ENCODE measurements at places on chromosomes 16 and 17.
A peak's percentile ranks its signal among the peaks of the same experiment; 100 is the strongest.

- peak; percentile 34 for DNase-seq
Observed at GRCh38 chr17:27569257-27569722, 61.7 kb upstream of the LGALS9 start.

- no peak for DNase-seq
Observed at GRCh38 chr17:5561736-5562571, 22.4 kb downstream of the NLRP1 start.

DNA sequence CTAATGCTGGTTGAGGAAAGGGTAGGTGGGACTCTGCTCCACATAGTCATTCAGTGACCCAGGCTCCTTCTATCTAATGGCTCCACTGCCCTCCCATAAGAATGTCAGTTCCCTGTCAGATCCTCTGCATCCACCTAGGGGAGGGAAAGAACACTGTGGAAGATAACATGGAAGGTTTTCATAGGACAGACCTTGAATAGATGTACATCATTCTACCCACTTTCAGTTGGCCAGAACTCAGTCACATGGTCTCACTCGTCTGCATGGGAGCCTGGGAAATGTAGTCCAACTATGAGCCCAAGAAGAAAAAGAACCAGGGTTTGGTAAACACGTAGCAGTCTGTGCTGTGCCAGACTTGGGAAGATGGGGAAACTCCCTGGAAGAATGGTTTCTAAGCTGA is 27.1 kb upstream of the SCNN1B start:
- no peak for DNase-seq

DNA sequence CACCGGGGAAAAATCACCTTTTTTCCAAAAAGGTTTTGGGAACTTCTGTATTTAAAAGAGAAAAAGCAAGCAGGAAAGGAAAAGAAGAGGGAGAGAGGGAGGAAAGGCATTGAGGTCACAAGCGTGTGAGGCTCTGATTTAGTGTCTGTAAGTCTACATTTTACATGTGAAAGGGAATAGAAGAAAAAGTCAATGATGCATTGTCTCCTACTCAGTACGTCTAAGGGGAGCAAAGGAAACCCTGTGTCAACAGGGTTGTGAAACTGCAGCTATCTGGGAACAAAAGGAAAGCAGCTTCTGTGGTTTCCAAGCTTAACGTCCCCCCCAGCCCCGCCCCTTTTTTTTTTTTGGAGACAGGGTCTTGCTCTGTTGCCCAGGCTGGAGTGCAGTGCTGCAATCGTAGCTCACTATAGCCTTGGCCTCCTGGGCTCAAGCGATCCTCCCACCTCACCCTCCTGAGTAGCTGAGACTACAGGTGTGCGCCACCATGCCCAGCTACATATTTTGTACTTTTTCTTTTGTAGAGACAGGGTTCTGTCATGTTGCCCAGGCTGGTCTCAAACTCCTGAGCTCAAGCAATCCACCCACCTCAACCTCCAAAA is 1.8 kb upstream of the CDC42EP4 start:
- no peak for DNase-seq

GRCh38 chr17:60390925-60391470 is 935 bp downstream of the USP32 start:
- peak; percentile 56 for DNase-seq

- DNase-seq, result no peak
Observed at GRCh38 chr16:15498427-15499175, 64.2 kb downstream of the BMERB1 start.

DNA sequence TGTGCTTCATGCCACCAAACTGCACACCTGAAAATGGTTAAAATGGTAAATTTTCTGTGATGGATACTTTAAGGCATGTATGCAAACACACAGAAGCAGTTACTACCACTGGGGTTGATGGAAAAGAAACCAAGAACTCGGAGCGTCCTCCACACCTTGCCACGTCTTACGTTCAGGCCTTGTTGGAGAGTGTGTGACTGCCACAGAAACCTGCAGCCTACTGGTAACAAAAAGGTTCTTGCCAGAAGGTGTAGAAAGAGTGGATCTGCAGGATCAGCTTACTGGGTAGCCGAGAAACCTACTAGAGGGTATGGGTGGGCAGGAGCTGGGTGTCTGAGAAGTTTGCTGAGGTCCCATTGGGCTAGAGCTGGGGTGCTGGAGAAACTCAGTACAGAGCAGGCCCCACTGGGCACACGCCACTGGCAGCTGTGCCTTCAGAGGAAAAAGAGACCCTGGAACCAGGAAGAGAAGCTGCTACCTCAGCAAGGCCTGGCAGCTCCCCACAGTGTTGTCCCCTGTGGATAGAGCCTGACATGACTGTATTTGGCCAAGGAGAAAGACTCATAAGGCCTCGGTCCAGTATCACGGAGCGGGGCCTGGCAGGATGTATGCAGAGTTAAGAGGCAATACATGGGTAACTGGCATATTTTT is 204.6 kb downstream of the SEC14L1 start:
- DNase-seq, result no peak

GRCh38 chr17:42009170-42009569 is 8.1 kb downstream of the DNAJC7 start:
- peak; percentile 90 for DNase-seq

GRCh38 chr17:69117855-69118784 is 23.6 kb downstream of the ABCA6 start:
- no peak for DNase-seq

- no peak for DNase-seq
Observed at GRCh38 chr17:44996304-44996703, 28.2 kb upstream of the C1QL1 start.

DNA sequence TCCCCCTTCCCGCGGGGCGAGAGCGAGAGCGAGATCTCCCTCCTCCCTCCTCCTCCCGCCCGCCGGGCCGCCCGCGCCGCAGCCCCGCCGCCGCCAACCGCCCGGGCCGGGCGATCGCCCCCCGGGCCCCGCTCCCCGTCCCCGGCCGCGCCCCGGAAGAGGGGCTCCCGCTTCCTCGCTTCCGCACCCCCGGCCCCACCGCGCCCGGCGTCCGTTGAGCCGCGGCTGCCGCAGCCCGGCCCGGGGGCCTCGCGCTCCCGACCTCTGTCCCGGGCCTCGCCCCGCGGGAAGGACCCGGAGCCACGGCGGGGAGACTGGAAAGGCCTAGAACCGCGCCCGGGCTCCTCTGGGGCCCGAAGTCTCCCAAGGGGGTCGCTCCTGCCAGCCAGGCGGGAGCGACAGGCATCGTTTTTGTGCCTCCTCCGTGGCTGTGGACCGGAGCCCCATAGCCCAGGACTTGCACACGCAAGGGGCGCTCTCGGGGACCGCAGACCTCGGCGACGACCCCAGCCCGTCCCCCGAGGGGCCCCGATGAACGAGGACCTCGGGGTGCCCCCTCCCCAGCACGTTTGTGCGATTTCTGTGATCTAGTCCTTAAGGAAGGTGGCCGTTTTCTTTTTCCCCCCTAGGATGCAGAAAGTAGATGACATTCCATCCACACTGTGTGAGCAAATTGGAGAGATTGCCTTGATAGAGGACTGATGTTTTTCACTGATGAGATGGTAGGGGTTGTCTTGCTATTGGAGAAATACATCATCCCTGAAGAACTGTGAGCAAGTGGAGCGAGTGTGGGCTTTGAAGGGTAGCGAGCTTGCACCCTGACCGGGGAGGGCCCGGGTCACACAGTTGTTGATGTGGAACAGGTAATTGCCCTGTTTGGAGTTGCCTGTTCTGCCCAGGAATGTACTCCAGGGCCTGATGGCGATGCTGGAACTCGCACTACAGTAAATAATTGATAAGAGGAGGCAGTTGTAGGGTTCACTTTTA is 611 bp downstream of the BANP start:
- DNase-seq, result no peak

GRCh38 chr17:79986411-79987186 is 49.1 kb downstream of the TBC1D16 start:
- no peak for DNase-seq

GRCh38 chr16:58264961-58265479 is 29.8 kb downstream of the PRSS54 start:
- no peak for DNase-seq

GRCh38 chr16:23512168-23512695 is 1.9 kb upstream of the GGA2 start:
- no peak for DNase-seq

DNA sequence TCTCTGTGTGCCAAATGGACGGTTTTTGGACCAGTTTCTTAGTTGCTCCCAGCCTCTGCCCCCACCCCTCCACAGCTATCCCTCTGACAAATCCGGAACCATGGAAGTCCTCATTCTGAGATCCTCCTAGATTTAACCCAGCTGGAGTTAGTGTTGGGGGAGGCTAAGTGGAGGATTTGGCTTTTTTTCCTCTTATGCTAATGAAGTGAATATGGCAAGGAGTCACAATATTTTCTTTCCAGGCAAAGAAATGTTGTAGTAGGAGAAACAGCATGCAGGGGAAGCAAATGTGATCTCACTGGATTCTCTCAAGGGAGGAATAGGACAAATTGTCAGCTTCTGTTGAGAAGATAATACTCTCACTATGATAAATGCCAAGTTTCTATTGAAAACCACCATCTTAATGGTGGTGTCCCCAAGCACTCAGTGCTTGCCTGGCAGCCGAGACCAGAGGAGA is 159.5 kb downstream of the MSI2 start:
- DNase-seq, result no peak

DNA sequence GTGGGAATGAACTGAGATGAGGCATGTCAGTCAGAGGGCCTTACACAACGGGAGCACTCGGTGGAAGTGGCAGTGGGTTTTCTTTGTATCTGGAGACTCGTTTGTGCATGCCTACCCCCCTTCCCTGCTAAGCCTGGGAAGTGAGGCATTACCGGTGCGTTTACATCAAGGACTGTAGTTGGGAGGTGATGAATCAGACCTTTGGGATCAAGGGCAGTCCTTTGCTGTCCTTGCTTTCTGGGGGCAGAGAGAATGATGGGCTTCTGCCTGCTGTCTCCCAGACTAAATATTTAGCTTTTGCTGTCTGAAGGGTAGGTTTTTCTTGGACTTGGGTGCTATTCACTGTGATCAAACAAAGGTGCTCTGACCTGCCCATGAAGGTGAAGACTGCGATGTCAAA is 83.0 kb downstream of the WWP2 start:
- DNase-seq, result no peak
